ENCODE measurements at places on chromosomes 5 and 9. TPM values are rescaled to one million over a fixed set of nuclear protein-coding genes. Genes with fewer than 3 reads are reported as not detected.

The SNCB gene
- total RNA-seq, result 1.8 TPM

The TLX3 gene
- not detected for total RNA-seq

The SEC61B gene
- total RNA-seq, result 181 TPM

The ZNF454 gene
- total RNA-seq, result 1.3 TPM

The TERT gene
- not detected for total RNA-seq

The TAF11L13 gene
- not detected for total RNA-seq

The DNLZ gene
- 50.4 TPM for total RNA-seq

The OBP2B gene
- not detected for total RNA-seq

The ZNF346 gene
- 14.8 TPM for total RNA-seq

The KCNIP1 gene
- total RNA-seq, result 0.76 TPM

The PLPP7 gene
- 3.3 TPM for total RNA-seq

Measured in glomerular endothelial cell (primary cell).